ENCODE measurements at places on chromosomes 13 and 19. TPM values are rescaled to one million over a fixed set of nuclear protein-coding genes. Genes with fewer than 3 reads are reported as not detected.
A peak's percentile ranks its signal among the peaks of the same experiment; 100 is the strongest.

DNA sequence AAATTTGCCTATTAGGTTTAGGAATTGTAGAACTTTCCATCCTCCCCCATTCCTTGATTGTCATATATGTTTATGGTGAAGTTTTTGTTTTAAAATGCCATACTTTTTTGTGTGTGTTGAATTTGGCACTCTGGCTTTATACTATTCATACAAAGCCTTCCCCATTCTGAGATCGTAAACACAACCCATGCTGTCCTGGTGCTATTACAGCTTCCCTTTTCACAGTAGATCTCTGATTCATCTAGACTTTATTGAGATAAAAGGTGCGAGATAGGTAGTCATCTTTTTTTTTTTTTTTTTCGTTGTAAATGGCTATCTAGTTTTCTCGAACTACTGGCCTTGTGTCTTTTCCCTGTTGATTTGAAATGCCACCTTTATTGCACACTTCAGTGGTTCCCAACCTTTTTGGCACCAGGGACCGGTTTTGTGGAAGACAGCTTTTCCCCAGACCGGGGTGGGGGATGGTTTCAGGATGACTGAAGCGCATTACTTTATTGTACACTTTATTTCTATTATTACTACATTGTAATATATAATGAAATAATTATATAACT lies 94.6 kb downstream of the LRCH1 start:
- no peaks in the 10 kb centered on the region for H3K36me3 ChIP-seq
- DNase-seq, result no peak
- H3K27ac ChIP-seq, result no peak overlapping the region
- H3K4me3 ChIP-seq, result no peak overlapping the region
- H3K27me3 ChIP-seq, result no peaks in the 10 kb centered on the region

- no peak overlapping the region for H3K4me3 ChIP-seq
- H3K27me3 ChIP-seq, result no peaks in the 10 kb centered on the region
- H3K27ac ChIP-seq, result no peak overlapping the region
- H3K4me1 ChIP-seq, result peaks cover 4% of the 10 kb centered on the region
These were observed 8.4 kb upstream of the RPS15 start for GRCh38 chr19:1429750-1430149.

- H3K27ac ChIP-seq, result peak overlapping the region; percentile 76
- H3K4me3 ChIP-seq, result peak overlapping the region; percentile 66
- H3K4me1 ChIP-seq, result peaks cover 11% of the 10 kb centered on the region
- H3K36me3 ChIP-seq, result peaks cover 8% of the 10 kb centered on the region
- DNase-seq, result no peak
These were observed 1.2 kb upstream of the MYDGF start for GRCh38 chr19:4671185-4671851.

DNA sequence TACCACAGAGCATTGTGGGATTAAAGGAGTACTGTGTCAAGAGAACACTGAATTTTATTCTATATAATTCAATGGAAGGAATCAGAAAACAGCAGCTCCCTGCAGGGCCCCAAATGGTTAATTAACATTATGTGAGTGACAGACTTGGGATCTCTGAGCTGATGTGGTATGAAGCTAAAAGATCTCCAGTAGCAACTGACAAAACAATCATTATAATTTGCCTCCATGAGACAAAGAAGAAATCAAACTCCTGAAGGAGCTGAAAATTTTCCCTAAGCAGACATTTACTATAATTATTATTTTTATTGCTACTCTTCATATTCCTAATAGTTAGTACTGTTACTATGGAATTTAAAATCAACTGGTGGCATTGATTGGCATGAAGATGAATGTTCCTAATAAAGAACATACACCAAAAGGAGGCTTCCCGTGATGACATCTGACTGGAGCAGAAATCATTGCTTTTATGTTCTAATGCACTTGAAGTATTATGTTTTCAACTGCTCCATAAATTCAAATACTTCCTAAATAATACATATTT lies 28.8 kb upstream of the RFC3 start:
- no peak overlapping the region for H3K4me3 ChIP-seq
- H3K27ac ChIP-seq, result no peak overlapping the region
- no peaks in the 10 kb centered on the region for H3K36me3 ChIP-seq
- peaks cover 5% of the 10 kb centered on the region for H3K4me1 ChIP-seq
- DNase-seq, result no peak
- H3K27me3 ChIP-seq, result no peaks in the 10 kb centered on the region

GRCh38 chr13:94682229-94682628 lies 30.1 kb downstream of the SOX21 start:
- peaks cover 34% of the 10 kb centered on the region for H3K27me3 ChIP-seq
- no peaks in the 10 kb centered on the region for H3K4me1 ChIP-seq
- no peak overlapping the region for H3K4me3 ChIP-seq
- DNase-seq, result no peak

GRCh38 chr13:106132216-106132615 lies 403.2 kb downstream of the EFNB2 start:
- H3K27ac ChIP-seq, result no peak overlapping the region
- H3K36me3 ChIP-seq, result peaks cover 3% of the 10 kb centered on the region
- H3K4me3 ChIP-seq, result no peak overlapping the region

- H3K4me1 ChIP-seq, result peaks cover 16% of the 10 kb centered on the region
- no peak overlapping the region for H3K4me3 ChIP-seq
These were observed 66.1 kb upstream of the FRY start for GRCh38 chr13:31965361-31966066.

DNA sequence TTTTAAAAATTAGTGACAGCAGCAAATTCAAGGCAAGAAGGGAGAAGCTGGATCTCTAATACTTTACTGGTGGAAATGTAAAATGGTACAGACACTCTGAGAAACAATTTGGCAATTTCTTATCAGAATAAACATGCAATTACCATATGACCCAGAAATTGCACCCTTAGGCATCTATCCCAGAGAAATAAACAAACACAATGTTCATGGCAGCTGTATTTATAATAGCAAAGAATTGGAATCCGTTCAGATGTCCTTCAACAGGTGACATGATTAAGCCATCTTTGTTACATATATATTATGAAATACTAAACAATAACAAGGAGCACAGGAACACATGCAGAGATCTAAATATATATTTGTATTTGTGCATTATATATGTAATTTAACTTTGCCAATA lies 756.5 kb downstream of the SLITRK1 start:
- no peaks in the 10 kb centered on the region for H3K4me1 ChIP-seq
- no peak overlapping the region for H3K4me3 ChIP-seq
- no peaks in the 10 kb centered on the region for H3K36me3 ChIP-seq
- peaks cover 3% of the 10 kb centered on the region for H3K27me3 ChIP-seq
- DNase-seq, result no peak

- DNase-seq, result no peak
- no peak overlapping the region for H3K4me3 ChIP-seq
- peak overlapping the region; percentile 96 for H3K27ac ChIP-seq
These were observed 78.9 kb downstream of the GADD45B start for GRCh38 chr19:2554856-2555255.

DNA sequence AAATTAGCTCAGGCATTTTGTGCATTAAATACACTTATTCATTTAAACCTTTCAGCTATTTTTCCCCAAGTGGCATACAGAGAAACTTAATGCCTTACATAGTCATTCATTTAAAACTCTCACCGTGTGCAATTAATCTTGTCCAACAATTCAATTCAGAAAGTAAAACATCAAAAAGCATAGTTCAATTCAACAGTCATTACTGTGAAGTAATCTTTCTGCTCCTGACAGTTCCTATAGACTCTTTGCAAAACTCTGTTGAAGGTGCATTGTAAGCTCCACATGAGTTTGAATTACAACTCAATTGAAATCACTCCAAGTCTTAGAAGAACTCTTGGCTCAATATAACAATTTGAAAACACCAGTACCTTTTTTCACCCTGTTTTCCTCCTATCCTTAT lies 228.3 kb downstream of the DACH1 start:
- H3K4me1 ChIP-seq, result peaks cover 86% of the 10 kb centered on the region
- DNase-seq, result no peak
- no peaks in the 10 kb centered on the region for H3K36me3 ChIP-seq
- H3K27ac ChIP-seq, result peak overlapping the region; percentile 60

- DNase-seq, result no peak
- H3K27ac ChIP-seq, result no peak overlapping the region
- no peak overlapping the region for H3K4me3 ChIP-seq
- H3K4me1 ChIP-seq, result no peaks in the 10 kb centered on the region
- peaks cover 32% of the 10 kb centered on the region for H3K36me3 ChIP-seq
These were observed 11.5 kb downstream of the BEST2 start for GRCh38 chr19:12763100-12763499.

DNA sequence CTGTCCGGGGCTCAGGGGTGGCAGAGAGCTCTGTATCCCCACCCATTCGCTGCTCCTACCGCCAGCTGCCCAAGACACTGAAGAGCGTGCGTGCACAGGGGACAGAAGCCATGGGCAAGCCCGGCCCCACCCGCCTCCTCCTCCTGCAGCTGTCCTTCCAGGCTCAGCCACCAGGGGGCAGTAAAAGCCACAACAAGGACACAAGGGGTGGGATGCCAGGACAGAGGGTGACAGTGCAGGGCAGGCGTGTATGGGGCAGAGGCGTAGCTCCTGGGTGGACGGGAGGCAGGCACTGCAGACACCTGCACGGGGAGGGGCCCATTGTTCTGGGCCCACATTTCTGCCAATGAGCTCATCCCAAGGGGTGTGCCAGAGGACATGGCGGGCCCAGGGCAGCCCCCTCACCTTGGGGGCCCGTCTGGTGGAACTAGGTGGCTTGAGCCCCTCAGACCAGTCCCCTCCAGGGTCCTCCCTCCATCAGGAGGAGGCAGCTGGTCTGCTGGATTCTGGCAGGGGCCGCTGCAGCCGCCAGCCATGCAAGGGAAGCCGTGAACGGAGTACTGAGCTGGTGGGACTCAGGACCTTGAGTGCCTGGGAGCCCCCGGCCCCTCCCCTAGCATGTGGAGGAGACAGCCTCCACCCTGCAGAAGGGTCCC lies 61.2 kb downstream of the MLLT1 start:
- peaks cover 24% of the 10 kb centered on the region for H3K4me1 ChIP-seq
- peak overlapping the region; percentile 48 for H3K4me3 ChIP-seq

- no peak overlapping the region for H3K27ac ChIP-seq
- no peak overlapping the region for H3K4me3 ChIP-seq
- no peak for DNase-seq
These were observed 2.7 kb upstream of the NUP62 start for GRCh38 chr19:49932041-49932451.

DNA sequence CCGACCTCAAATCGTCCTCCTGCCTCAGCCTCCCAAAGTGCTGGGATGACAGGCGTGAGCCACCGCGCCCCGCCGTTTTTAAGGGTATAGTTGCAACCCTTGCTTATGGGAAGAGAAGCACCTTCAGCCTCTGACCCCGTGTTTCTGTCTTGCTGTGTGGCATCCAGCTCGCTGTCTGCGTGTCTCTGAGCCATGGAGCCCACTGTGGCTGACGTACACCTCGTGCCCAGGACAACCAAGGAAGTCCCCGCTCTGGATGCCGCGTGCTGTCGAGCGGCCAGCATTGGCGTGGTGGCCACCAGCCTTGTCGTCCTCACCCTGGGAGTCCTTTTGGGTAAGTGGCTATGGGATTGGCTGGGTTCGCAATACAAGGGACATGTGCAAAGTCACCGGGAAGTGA lies 29.5 kb downstream of the TMPRSS9 start:
- peaks cover 4% of the 10 kb centered on the region for H3K27me3 ChIP-seq
- no peak overlapping the region for H3K4me3 ChIP-seq
- no peak for DNase-seq

DNA sequence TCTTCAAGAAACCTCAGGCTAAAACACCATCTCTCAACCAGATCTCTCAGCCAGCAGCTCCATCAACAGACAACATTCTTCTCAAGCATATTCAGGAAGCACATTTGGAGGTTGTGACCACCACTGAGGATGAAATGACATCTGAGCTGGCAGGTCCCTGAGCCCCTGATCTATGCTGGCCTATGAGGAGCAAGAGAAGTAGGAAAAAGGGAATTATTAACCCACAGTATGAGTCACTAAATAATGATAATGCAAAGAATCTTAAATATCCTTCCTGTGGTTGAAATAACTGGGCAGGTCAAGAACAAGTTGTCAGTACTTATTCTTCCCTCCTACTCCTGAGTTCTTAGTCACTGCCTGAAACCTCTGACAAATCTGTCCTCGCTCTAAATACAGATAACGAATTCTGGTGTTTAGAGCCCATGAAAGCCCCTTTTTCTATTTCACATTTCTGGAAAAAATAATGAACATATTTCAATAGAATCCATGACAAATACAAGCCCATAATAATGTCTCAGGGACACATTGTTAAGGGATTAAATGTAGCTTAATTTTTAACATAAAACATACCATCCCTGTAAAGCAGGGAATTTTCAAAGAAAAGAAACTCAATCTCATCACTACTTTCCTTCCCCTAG lies 225.8 kb upstream of the IRS2 start:
- H3K36me3 ChIP-seq, result no peaks in the 10 kb centered on the region
- H3K27ac ChIP-seq, result peak overlapping the region; percentile 62
- no peak for DNase-seq
- H3K4me3 ChIP-seq, result no peak overlapping the region

DNA sequence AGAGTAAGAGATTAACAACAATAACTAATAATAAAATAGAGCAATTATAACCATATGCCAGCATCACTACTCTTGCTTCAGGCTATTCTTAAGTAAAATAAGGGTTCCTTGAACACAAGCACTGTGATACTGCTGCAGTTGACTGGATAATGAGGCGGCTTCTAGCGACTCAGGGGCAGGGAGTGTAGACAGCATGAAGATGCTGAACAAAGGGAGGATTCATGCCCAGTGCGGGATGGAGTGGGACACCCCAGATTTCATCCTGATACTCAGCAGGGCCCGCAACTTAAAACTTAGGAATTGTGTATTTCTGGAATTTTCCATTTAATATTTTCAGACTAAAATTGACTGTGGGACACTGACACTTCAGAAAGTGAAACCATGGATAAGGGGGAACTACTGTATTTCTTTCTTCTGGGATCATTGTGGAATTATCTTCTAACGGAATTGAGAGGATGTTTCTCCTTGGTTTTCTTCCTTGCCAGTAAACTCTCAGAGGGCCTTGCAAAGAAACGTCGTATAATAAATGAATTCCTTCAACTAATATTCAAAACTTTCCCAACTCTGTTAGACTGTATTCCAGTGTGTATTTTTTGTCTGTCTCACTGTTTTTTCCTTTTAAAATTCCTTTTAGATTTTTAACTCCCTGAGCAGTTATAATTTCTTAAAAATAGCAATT lies 127.5 kb downstream of the B3GLCT start:
- H3K4me1 ChIP-seq, result peaks cover 55% of the 10 kb centered on the region
- no peaks in the 10 kb centered on the region for H3K27me3 ChIP-seq
- DNase-seq, result no peak
- H3K36me3 ChIP-seq, result peaks cover 4% of the 10 kb centered on the region
- H3K27ac ChIP-seq, result peak overlapping the region; percentile 75

DNA sequence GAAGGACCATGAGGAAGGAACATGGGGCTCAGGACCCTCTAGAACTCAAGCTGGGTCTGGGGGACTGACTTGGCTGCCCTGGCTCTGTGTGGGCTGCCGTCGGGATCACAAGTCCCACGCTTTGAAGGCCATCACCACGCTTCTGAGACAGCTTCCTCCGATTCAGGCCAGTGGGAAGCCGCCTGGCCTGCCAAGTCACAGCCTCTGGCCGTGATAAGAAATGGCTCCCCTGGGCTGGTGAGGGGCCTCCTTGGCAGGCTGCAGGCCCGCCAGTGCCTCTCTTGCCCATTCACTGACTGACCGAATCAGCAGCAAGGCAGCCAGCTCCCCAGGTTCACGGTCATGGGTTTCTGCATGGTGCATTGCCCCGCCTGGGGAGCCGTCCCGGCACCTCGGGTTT lies 48.8 kb downstream of the COMP start:
- H3K36me3 ChIP-seq, result no peaks in the 10 kb centered on the region
- no peak overlapping the region for H3K27ac ChIP-seq
- no peak overlapping the region for H3K4me3 ChIP-seq
- H3K27me3 ChIP-seq, result no peaks in the 10 kb centered on the region
- peaks cover 15% of the 10 kb centered on the region for H3K4me1 ChIP-seq
- DNase-seq, result no peak

The CLDND2 gene
- total RNA-seq, result 0.56 TPM

The NCR1 gene
- not detected for total RNA-seq

The KLK1 gene
- 0.40 TPM for total RNA-seq

The OLFM2 gene
- 100 TPM for total RNA-seq

The ZNF737 gene
- total RNA-seq, result 32.4 TPM

All from mesothelial cell of epicardium (in vitro differentiated cells).